HT1080 (cell line): ENCODE measurements at places on chromosomes 16 and 17.

- DNase-seq: no peak
Observed at GRCh38 chr16:49332589-49333258, 40.9 kb upstream of the C16orf78 start.

DNA sequence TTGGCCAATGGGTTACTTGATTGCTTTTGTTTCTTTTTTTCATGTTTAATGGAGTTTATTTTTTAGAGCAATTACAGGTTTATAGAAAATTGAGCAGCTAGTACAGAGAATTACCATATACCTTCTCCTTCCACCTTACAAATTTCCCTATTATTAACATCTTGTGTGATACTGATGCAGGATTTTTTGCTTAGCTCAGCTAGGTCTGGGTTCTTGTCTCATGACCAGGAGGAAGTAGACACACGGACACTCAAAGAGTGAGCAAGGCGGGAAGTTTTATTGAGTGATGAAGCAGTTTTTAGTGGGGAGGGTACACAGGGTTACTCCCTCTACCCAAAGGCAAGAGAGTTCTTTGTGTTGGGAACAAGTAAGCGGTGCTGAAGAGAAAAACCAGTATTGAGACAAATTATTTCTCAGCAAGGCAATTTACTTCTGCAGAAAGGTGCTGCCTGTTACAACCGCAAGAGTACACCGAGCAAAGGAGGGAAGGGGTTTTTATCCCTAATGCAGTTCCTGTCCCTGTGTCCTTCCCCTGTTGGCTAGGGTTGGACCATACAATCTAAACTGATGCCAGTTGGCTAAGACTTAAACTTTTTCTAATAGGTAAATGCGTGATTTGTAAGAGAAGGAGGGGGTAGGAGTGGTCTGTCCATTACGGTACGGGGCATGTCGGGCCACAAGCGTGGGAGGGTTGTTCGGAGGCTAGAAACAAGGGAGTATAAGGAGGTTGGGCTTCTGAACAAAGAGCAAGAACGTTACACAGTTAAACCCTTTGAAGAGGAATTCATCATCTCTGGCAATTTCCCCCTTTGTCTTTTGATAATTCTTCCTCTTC is 26.9 kb downstream of the SEC14L1 start:
- DNase-seq: no peak

- peak; percentile 58 for DNase-seq
Observed at GRCh38 chr16:19860166-19861041, 24.2 kb downstream of the GPRC5B start.

GRCh38 chr17:4389079-4389478 is 22.6 kb upstream of the UBE2G1 start:
- no peak for DNase-seq

GRCh38 chr17:20156196-20157000 is 147.2 kb downstream of the SPECC1 start:
- DNase-seq: peak; percentile 45

- DNase-seq: no peak
Observed at GRCh38 chr16:77581706-77582105, 140.6 kb upstream of the NUDT7 start.

DNA sequence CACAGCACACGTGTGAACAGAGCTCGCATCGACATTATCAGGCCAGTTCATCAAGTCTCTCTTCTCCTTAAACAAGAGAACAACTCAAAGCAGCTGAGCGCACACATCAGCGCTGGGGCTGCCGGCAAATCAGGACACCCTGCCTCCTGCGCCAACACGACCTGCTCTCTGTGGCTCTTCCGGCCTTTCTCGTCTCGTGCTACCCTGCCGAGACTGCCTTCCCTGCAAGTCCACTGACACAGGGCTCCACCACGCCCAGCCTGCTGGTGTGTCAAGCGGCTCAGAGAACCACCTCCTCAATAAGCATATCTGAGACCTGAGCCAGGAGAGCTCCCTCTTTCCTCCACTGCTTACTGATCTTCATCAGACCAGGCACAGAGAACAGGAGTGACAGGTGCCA is 96.9 kb downstream of the ZNF778 start:
- no peak for DNase-seq

DNA sequence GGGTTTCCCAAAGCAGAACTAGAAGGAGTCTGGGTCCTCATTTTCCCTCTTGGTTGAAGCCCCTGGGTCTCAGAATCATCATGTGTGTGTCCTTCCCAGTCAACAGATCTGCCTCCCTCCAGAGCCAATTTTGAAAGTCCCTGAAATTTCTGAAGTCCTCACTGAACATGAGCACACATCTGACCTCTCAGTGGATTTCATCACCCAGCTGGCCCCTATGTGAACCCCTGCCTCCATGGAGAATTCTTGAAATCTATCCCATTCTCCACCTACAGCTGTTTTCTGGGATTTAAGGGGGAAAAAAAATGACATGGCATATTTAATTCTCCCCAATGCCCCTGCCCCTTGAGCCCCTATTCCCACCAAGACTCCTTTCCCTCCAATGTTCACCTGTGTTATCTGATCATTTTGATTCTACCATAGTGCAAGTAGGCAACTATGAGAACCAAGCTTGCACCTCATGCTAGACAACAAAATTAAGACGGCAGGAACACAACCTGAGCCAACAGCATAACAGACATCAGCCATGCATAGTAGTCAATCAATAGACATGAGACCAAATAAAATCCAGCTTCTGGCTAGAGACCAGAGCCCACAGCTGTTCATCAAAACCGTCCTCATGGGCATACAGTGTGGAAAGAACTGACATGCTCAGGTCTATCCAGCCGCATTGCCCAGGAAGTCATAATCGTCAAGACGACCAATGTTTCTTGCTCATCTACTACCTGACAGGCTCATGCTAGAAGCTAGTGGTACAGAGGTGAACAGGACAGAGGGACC is 14.9 kb downstream of the SOX9 start:
- DNase-seq: no peak

DNA sequence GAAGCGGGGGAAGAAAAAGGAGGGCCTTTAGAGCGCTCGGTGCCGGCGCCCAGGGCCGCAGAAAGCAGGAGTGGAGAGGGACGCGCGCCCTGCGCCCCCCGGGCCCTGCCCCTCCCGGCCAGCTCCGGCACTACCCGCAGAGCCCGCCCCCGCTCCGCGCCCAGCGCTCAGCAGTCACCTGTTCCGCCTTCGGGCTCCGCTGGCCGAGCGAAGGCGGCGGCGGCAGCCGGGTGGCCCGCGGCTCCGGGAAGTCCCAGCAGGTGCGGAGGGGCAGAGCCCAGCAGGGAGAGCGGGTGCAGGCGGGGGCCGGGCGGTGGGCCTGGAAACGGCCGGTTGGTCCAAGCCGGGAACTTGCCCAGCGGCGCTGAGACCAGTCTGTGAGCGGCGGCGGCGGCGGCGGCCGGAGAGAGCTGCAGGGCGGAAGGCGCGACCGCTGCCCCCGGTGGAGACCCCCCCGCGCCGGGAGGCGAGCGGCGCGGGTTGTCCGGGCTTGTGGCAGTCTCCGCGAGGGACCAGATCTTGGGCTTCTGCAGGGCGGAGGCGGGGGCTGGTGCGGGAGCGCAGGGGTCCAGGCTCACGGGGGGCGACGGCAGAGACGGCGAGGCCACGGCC is 2.2 kb downstream of the IRX3 start:
- DNase-seq: no peak
